ENCODE measurements at places on chromosomes 11 and 22.

DNA sequence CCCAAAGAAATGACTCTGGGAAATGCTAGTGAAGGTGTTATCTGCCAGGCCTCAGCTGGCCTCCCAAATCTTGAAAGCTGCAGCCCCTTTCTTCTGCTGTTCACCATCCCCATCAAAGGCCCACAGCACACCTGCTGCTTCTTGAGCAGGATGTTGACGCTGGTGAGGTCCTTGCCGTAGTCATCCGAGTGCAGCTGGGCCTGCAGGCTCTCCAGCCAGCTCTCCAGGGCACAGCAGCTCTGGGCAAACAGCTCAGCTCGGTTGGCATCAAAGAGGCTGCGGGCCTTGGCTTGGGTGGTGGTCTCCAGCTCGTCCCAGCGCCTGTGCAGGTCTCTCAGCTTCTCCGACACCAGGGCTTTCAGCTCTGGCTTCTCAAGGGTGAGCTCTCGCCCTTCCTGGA, 18.5 kb upstream of the RBM4B start:
- no peak for DNase-seq

DNA sequence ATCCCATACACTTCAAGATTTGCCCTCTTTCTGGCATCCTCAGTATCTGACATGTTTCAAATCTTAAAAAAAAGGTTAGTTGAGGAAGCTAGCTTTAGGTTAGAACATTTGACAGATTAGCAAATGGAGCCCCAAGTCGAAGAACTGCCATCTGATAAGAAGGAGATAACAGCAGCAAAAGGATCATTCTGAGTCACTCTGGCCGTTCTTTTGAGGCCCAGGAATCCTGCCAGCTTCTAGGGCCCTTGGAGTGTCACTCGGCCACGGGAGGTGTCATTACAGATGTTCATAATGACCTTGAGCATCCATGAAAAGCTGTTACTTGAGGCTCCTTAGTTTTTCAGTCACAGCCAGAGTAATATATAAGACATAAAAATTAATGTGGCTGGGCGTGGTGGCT, 132.1 kb upstream of the RASSF10 start:
- no peak for DNase-seq

GRCh38 chr22:18980829-18981228, 44.7 kb upstream of the PRODH start:
- DNase-seq: no peak

GRCh38 chr11:65418681-65419459, 3.7 kb upstream of the NEAT1 start:
- DNase-seq: peak; percentile 91

DNA sequence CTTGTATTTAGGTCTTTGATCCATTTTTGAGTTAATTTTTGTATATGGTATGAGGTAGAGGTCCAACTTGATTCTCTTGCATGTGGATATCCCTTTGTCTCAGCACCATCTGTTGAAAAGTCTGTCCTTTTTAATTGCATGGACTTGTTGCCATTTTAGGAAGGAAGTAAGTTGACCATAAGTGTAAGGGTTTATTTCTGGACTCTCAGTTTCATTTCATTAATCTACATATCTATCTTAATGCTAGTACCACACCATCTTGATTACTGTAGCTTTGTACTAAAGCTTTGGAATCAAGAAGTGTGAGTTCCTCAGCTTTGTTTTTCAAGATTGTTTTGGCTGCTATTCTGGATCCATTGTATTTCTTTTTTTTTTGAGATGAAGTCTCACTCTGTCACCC, 31.4 kb downstream of the CBL start:
- DNase-seq: no peak

DNA sequence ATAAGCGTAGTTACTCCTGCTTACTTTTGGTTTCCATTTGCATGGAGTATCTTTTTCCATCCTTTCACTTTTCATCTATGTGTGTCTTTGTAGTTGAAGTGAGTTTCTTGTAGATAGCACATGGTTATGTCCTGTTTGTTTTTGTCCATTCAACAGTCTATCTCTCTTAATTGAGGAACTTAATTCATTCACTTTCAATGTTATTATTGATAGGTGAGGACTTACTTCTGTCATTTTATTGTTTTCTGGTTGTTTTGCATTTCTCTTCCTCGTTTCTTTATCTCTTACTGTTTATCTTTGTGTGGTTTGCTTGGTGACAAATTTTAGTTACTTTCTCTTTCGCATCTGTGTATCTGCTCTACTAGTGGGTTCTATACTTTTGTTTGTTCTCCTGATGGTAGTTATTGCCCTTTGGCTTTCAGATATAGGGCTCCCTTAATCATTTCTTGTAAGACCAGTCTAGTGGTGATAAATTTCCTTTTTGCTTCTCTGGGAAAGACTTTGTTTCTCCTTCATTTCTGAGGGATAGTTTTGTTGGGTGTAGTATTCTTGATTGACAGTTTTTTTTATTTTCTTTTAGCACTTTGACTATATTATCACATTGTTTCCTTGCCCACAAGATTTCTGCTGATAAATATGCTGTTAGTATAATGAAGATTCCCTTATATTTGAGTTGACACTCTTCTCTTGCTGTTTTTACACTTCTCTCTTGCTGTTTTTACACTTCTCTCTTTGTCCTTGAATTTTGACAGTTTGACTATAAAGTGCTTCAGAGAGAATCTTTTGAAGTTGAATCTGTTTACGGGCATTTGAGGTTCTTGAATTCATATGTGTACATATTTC, 9.0 kb upstream of the RAG1 start:
- DNase-seq: no peak

- no peak for DNase-seq
These were observed 374.6 kb downstream of the INSC start for GRCh38 chr11:15489281-15489680.

- DNase-seq: no peak
These were observed 71.2 kb downstream of the USP35 start for GRCh38 chr11:78259777-78260487.

- DNase-seq: no peak
These were observed 7.6 kb downstream of the KCNQ1OT1 start for GRCh38 chr11:2691991-2692875.

GRCh38 chr11:9847636-9848035, 183.8 kb downstream of the SWAP70 start:
- DNase-seq: no peak

DNA sequence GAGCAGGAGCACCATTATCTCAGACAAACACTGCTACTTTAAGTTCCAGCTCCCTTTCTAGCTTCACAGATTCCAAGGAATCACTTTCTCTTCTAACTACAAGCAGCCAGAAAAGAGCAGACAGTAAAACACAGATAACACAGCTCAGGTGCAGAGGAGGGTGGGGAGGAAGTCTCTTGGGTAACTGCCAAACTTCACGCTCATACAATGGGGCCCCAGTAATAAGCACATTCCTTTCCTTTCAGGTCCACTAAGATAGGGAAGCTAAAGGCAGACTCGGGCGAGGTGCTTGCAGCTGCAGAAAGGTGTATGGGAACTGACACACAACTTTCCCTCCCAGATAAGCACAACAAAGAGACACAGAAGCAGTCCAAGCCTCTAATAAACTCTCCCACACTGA, 69.2 kb upstream of the OR9G4 start:
- no peak for DNase-seq

- DNase-seq: no peak
These were observed 2.7 kb downstream of the RFPL2 start for GRCh38 chr22:32202161-32202538.

DNA sequence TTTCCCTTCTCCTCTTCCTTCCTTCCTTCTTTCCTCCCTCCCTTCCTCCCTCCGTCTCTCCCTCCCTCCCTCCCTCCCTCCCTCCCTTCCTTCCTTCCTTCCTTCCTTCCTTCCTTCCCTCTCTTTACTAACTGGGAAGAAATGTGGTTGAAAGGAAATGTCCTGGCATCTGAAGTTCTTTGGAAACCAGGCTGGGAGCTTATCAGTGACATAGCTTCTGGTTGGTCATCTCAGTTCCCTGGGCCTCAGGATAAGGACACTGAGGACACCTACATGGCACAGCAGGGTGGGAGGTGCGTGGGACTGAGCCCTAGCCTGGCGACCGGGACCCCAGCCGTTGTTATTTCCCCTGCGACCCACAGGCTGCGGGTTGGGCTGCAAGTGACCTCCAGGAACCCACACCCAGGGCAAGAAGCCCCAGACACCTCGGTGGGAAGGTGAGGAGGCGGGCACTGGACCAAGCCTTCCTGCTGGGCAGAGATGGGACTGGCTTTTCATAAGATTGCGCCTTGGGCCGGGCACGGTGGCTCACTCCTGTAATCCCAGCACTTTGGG, 1486.5 kb downstream of the TBC1D22A start:
- no peak for DNase-seq

DNA sequence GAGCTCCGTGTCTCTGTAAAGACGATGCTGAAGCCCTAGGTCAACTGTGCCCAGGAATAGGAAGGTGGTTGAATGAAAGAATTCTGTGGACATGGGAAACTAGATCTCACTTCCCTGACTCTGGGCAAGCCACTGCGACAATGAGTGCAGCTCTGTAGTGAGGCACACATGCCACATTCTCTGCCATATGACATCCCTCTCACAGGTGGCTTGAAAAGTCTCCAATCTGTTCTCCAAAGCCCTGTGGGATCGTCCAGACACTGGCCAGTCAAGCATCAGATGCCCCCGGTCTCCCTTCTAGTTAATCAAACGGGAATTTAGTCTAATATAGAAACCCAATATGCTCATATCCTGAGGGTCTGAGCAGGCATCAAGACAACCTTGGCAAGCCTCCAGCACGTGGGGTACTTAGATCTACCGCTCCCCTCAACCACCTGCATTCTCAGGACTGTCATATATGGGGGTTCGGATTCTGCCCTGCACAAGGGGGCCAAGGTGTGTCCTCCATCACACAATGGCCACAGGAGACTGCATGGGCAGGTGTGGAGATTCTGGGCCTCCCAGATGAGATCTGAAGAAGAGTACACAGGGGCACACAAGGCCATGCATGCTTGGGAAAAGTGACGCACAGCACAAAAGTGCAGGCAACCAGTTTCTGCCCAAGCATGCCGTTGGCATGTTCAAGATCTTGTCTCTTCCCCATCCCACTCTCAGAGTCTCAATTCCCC, 11.9 kb downstream of the DKK3 start:
- no peak for DNase-seq

GRCh38 chr11:95282291-95282751, 51.3 kb upstream of the SESN3 start:
- no peak for DNase-seq

DNA sequence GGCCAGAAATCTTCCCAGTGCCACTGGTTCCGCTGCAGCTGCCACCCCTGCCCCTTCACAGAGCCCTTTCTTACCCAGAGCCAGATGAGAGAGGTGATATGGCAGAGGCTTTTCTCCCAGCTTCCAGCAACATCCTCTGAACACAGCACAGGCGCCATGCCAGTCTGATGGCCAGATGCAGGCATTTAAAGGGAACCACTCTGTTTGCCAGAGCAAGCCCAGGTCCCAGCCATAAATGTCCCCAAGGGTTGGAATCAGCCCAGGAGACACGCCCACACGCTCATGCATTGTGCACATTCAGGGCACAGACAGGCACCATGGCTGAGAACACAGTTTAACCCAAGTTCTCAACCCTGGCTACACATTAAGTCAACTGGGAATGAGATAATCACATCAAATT, 114.3 kb upstream of the CSNK2A3 start:
- no peak for DNase-seq

DNA sequence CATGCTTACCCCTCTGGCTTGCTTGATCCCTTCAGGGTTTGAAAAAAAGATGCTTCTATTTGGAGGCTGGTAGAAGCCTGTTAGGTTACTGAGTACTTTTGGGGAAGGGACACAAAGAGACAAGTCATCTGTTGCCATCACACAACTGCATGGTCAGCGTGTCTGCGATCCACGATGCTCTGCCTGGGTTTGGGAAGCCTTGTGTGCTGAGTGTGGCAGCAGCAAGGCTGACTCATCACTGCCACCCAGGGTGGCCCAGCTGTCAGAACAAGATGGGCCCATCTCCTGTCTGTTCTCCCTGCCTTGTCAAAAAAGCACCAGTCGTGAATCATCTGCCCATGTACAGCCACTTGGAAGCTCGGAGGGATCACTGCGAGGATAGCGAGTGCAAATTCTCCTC, 26.2 kb downstream of the UBASH3B start:
- DNase-seq: no peak

DNA sequence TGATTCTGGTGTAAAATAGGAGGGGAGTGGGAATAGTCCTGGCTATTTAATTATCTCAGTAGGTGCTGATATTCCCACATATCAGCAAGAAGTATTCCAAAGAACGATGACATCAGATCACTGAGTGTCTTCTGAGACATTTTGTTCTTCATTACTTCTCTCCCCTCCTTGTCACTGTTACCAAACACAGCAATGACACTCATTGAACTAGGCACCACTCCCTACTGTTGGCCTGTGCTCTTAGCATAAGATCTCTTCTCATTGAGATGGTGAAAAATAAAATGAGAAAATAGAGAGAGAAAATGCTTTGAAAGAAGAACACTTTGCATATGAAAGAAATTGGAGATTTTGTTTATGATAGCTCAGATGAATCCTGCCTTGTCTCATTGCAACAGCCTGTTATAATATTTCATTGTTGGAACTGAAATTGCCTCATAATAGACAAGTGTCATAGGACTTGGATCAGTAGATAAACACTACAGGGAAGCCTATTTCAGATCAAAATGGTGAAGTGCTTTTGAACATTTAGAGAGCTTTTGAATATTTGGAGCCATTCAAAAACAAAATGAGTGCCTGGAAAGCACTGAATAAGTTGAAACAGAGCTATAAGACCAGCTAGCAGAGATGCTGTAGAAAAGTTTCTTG, 11.3 kb upstream of the ETS1 start:
- DNase-seq: no peak

DNA sequence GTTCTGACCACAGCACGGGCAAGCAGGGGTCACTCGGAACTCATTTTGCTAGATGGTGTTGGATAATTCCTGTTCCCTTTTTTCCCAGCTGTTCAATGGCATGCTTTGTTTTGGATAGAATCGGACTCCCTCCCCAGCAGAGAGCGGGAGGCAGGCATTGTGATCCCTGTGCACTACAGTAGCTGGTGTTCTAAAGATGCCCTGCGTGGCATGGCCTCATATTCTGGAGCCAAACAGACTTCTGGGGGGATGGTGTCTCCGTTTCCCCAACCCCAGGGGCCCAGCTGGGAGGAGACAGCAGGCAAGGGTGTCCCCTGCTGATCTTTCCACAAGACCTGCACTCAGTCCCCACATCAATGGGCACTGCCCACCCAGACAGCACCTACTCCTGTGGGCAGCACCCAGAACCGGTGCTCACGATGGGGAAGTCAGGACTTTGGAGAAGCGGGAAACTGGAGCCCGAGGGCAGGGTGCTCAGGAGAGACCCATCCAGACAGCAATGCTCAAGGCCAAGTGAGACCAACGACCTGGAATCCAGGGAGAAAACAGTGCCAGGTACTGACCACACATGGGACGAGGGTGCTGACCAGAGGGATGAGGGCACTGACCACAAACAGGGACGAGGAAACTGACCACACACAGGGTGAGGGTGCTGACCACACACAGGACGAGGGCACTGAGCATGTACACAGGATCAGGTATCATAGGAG, 934.9 kb downstream of the BRD1 start:
- no peak for DNase-seq
